Stimulated activated CD8-positive, alpha-beta memory T cell treated with anti-CD3 and anti-CD28 coated beads, Interleukin-4, amount 100 ng/mL, for 1 hour (primary cell): ENCODE measurements at places on chromosomes 1 and 21.

DNA sequence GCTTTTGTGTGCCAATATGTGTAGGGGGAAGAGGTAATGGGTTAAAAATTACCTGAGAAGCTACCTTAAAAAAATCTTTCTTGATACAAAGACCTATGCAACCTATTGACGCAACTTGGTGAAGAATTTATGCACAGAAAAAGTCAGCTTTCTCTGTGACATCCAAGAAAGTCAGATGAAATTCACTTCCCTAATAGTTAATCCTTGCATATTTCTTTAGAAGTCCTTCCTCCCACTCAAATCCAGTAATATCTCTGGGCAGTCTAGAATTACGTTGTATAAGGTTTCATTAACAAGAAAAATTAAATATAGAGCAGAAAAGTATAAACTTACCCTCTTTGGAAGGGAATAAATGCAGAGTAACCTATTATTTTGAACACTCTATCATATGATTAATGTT, 2.9 kb downstream of the UBAP2L start:
- DNase-seq = no peak

GRCh38 chr1:160205242-160206035, at the start of gene PEA15:
Gene PEA15 (plus strand): TSS chr1:160205384. CDS start chr1:160211545, 6,161 bp downstream.
- peak; percentile 39 for DNase-seq

- no peak for DNase-seq
These were observed 3.9 kb downstream of the JAK1 start for GRCh38 chr1:64962441-64962840.

DNA sequence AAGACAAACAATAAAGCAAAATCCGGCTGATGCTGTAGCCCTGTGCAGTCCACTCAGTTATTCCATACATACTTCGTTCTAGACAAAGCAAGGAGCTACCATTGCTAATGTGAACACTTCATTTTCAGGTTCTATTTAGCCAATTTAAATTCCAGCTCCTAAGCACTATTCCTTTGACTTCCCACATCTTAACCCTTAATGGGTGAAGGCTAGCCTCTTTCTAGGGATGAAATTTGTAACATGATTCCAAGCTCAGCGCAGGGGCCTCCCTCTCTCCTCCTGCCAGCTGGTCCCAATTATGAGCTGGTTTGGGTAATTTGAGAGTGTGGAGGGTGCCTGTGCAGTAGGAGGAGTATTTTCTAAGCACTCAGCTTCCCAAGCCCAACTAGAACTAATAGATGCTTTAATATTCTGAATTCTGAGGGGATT, 53.9 kb upstream of the PTGFRN start:
- no peak for DNase-seq

GRCh38 chr1:40985875-40986274, 6.4 kb downstream of the CTPS1 start:
- no peak for DNase-seq

DNA sequence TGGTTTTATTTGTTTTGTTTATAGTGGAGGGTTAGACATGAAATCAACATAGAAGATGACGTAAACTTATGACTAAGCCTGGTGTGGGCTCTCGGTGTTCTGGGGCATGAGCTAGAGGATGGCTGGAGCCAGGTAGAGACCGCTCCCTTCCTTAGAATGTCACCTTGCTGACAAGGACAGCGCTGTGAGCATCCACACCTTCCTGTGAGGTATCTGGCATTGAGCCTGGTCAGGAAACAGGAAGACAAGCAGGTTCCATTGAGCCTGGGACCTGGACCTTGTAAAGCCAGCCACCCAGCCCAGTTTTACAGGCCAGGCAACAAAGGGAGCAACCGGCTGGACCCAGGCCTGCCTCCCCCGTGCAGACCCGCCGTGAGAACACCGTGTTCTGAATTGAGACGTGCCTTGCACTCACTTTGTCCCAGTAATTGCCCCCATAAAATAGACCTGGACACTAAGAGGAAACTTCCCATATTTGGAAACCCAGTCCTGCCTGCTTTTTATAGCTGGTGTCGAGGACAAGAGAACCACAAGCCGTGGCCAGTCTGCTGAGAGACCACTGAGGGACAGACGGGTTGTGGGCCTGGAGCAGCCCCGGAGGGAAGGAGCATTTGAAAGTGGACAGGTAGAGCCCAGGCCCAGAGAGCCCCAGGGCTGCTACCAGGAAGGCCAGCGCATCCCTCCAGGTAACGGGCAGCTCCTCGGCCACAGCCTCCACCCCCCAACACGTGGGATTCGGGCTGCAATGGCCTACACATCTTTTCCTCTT, 78.0 kb downstream of the PDE9A start:
- DNase-seq = no peak

DNA sequence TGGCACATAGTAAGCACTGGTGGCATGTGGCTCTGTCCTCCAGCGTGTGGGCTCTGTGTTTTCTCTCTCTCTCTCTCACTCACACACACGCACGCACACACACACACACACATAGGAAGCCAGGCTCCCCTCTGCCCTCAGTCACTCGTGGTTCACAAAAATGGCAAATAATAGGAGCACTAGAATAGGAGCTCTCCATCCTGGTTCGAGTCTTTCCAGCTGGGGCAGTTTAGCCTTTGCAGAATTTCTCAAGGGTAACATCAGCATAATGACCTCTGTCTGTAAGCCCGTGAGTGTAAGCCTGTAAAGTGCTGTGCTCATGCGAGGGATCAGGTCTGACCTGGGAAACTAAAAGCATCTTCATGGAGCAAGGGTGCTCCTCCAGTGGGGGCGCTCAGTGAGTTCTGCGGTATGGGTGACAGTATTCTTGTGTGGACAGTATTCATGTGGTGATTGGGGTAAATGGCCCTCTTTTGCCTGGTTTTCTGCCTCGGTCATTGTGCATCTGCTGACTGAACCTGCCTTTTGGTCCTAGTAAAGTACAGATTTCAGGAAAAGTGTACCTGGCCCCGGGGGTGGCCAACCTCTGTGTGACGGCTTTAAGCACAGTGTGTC, 842 bp upstream of the ZC3H12A start:
- DNase-seq = no peak
